Epithelial cell of prostate (primary cell): ENCODE measurements at places on chromosomes 1 and 21.
A peak's percentile ranks its signal among the peaks of the same experiment; 100 is the strongest.

DNA sequence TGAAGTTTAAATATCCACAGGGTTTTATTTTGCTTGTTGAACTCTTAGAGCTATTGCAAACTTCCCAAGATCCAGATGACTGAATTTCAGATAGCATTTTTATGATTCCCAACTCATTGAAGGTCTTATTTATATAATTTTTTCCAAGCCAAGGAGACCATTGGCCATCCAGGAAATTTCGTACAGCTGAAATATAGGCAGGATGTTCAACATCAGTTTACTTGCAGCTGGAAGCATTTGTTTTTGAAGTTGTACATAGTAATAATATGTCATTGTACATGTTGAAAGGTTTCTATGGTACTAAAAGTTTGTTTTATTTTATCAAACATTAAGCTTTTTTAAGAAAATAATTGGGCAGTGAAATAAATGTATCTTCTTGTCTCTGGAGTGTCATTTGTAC is 32.8 kb upstream of the DDR2 start:
- no peak for DNase-seq

DNA sequence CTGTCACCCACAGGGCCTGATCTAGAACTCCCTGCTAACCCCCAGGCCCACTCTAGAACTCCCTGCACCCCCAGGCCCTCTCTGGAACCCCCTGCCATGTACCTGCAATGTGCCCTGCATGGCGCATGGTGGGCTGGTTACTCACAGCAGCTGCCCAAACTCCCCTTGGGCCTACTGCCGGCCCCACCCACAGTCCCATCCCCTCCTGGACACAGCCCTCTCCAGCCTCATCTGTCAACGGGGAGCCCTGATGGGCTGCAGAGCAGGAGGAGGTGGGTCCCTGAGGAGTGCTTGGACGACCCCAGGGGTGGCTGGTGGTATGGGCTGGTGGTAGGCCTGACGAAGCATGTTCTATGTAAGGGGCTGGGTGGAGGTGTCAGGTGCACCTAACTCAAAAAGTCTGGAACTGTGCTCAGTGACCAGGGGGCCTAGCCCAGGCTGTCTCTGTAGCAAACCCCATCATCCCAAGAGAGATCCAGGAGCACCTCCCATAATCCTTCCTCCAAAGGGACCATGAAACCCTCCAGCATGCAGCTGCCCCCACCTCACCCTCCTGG is 19.0 kb upstream of the PRSS38 start:
- no peak for DNase-seq

DNA sequence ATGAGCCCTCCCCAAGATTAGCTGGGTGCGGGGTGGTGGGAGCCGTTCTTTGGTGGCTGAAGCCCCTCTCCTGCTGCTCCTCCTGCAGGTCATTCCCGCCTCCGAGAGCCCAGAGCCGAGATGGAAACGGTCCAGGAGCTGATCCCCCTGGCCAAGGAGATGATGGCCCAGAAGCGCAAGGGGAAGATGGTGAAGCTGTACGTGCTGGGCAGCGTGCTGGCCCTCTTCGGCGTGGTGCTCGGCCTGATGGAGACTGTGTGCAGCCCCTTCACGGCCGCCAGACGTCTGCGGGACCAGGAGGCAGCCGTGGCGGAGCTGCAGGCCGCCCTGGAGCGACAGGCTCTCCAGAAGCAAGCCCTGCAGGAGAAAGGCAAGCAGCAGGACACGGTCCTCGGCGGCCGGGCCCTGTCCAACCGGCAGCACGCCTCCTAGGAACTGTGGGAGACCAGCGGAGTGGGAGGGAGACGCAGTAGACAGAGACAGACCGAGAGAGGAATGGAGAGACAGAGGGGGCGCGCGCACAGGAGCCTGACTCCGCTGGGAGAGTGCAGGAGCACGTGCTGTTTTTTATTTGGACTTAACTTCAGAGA is 448 bp downstream of the G0S2 start:
- DNase-seq, result no peak

DNA sequence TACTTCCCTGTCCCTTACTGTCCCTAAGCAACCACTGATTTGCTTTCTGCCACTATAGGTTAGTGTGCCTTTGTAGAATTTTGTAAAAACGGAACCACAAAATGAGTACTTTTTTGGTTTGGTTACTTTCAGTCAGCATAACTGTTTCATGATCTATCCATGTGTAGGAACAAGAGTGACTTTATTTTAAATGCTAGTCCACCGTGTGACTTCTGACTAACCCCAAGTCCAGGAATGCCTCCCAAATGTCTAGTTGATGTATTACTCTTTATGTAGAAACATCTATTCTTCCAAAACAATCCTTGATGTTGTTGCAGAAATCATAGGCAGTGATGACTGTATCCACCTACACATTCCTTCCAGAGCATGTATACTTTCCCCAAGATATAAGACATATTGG is 21.3 kb downstream of the ATPAF1 start:
- no peak for DNase-seq

DNA sequence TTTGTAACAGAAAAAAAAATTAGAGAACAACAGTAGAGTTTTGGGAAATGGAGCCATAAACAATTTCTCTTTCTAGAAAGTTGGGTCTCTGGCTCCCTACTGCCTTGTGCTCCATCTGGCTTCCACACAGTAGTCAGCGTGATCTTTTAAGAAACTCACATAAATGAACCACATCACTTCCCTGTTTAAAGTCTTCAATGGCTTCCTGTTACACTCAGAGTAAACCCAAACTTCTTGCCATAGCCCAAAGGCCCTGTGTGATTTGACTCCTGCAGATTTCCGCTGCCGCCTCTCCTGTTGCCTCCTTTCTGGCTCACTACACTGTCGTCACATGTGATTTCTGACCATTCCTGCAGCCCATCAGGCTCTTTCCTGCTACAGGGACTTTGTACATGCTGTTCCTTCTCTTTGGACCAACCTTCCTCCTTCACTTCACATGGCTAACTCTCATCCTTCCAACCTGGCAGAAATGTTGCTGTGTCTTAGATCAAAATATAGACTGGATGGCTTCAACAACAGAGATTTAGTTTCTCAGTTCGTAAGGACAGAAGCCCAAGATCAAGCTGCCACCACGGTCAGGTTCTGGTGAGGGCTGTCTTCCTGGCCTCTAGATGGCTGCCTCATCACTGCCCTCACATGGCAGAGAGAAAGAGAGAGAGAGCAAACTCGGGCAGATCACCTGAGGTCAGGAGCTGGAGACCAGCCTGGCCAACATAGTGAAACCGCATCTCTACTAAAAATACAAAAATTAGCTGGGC is 34.0 kb downstream of the OPRD1 start:
- no peak for DNase-seq

- peak; percentile 40 for DNase-seq
Observed at GRCh38 chr1:94926915-94927404, at the start of gene CNN3. Gene CNN3 (minus strand): TSS chr1:94927110. CDS start chr1:94926894, 216 bp downstream.

- no peak for DNase-seq
Observed at GRCh38 chr1:19771350-19771749, 28.4 kb downstream of the TMCO4 start.

- no peak for DNase-seq
Observed at GRCh38 chr1:204126956-204127355, 24.9 kb downstream of the ETNK2 start.

- DNase-seq, result no peak
Observed at GRCh38 chr1:30362603-30362990, 360.8 kb downstream of the MATN1 start.

DNA sequence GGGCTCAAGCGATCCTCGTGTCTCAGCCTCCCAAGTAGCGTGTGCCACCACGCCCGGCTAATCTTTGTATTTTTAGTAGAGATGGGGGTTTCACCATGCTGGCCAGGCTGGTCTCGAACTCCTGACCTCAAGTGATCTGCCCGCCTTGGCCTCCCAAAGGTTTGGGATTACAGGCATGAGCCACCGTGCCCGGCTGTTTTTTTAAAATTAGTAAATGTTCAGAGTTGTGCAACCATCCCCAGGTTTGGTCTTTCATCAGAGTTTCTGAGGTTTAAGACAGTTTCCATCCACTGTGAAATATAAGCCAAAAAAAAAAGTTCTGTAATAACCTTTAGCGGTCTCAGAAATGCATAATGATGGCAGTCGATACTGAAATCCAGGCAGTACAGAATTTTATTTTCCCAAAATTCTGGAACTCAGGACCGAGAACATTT is 550 bp upstream of the SYT11 start:
- DNase-seq, result no peak

- no peak for DNase-seq
Observed at GRCh38 chr1:8746554-8746953, 70.9 kb downstream of the RERE start.

DNA sequence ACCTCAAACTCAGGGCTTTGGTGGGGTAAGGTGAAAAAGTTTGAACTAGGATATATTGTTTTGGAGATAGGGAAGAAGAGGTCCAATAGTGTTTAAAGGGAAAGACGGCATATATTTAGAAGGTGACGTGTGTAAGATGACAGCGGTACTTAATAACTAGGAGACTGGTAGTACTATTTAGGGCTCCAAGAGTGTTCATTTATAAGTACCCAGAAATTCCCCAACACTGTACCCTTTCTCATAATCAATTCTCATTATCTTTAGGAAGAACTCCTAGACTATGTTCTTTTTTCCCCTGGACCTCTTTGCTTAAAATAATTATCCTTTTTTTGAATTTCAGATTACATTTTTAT is 1.5 kb downstream of the LYPLAL1 start:
- DNase-seq, result no peak

DNA sequence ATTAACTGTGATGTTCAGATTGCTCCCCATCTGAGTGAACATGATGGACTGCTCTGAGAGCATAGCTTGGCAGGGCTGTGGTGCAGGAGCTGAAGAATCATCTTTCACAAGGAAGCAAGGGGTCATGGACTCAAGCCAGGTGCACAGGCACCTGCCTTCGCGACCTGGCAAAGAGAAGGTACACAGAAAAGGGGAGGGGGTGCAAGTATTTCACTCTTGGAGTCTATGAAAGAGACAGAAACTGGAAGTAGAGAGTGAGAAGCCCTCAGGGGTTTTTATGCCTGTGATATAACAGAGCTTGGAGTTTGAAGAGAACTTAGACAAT is 232.6 kb upstream of the PLXNA2 start:
- DNase-seq, result no peak

DNA sequence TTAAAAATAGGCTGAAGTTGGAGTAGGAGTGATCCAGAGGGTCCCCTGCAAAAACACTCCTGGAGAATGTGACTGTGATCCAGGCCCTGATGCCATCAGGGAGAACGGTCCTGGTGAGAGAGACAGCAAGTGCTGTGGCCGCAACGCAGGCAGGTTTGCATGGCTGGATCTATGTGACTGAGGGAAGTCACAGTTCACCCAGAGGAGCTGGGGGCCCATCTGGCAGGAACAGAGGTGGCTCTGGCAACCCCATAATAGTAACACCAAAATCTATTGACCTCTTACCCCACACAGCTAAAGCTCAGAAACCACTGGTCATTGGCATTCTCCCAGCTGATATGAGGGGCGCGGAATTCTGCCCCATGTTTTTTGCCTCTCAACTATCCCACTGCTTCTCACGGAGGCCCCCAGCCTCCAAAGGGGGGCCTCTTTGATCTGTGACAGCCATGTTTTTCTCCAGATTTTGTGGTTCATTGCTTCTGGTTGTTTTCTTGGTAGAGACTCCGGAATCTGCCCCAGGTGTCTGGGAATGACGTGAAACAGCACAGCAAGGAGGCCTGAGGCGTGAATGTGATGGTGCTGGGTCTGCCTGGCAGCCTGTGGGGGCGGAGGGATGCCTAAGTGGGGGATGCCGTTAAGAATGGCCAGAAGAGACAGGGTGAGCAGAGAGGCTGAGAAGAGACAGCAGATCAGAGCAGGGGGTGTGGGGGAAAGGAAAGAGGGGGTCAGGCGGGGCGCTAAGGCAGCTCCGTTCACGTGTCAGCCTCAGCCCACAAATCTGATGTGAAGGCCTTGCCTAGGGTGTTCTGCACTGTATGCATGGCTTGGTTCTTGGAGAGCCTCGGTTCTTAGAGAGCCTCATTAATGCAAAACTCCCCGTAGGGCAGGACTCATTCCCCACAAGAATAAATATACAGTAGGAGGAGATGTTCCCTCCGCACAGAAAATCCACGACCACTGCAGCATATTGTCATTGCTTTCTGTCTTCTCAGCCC is 23.5 kb downstream of the CASP9 start:
- no peak for DNase-seq

GRCh38 chr1:237478842-237479241 is 411.9 kb downstream of the ZP4 start:
- no peak for DNase-seq

DNA sequence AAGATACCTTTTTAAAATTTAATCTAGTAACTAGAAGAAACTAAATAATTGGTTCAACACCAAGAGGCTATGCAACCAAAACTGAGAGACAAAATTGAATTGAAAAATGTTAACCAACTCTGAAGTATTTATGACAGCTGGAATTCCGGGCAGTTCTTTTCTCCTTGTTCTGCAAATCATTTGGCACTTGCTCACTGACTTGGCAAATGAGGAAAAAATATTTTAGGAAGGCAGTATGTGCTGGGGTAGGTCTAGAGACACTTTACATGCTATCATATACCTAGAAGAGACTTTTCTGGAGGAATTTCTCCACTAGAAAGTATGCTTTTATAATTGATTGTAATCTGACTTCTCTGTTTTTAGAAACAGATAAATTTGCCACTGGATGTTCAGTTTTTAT is 22.1 kb upstream of the SH3D21 start:
- DNase-seq, result no peak

DNA sequence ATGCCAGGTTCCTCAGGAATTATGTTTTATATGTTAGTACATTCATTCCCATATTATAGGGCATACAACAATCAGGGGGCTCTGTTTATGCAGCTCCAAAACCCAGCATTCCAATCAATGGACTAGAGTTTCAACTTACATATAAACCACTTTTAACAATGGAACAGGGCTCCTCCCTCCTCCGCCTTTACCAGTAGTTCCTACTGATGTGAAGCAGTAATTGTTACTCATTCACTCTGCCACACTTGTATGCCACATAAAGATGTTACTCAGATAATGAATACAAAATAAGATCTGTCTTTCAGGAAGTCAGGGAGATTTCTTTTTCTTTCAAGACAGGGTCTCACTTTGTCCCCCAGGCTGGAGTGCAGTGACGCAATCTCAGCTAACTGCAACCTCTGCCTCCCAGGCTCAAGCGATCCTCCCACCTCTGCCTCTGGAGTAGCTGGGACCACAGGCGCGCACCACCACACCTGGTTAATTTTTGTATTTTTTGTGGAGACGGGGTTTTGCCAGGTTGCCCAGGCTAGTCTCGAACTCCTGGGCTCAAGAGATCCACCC is 17.1 kb downstream of the ZNF281 start:
- DNase-seq, result no peak

GRCh38 chr1:226679853-226680516 is 59.1 kb downstream of the ITPKB start:
- DNase-seq, result no peak

GRCh38 chr1:221264848-221265247 is 385.6 kb downstream of the HLX start:
- no peak for DNase-seq

GRCh38 chr1:244212797-244213475 is 161.9 kb downstream of the ZBTB18 start:
- no peak for DNase-seq

GRCh38 chr1:24555591-24556413 is at the start of gene NCMAP:
Gene NCMAP (plus strand): TSS chr1:24556087. CDS start chr1:24595431, 39,344 bp downstream.
- no peak for DNase-seq

- no peak for DNase-seq
Observed at GRCh38 chr1:160954158-160955104, at the start of gene ITLN2. Gene ITLN2 (minus strand): TSS chr1:160954809. CDS start chr1:160954741, 68 bp downstream.
